Bronchus fibroblast of lung (primary cell): ENCODE measurements at places on chromosomes 13 and 19. TPM values are rescaled to one million over a fixed set of nuclear protein-coding genes. Genes with fewer than 3 reads are reported as not detected.

OR7D2 gene
- total RNA-seq: not detected in 2 replicates

KIRREL2 gene
- under 0.01 TPM in 2 replicates for total RNA-seq

PRR36 gene
- total RNA-seq: not detected in 2 replicates

MUC16 gene
- not detected in 2 replicates for total RNA-seq
